ENCODE measurements at places on chromosomes 5 and 9. TPM values are rescaled to one million over a fixed set of nuclear protein-coding genes. Genes with fewer than 3 reads are reported as not detected.

The SYK gene
- total RNA-seq = 0.20 TPM

The PHF24 gene
- 0.11 TPM for total RNA-seq

The GDNF gene
- total RNA-seq = not detected

The HNRNPK gene
- 761 TPM for total RNA-seq

The VAV2 gene
- 5.4 TPM for total RNA-seq

The COL27A1 gene
- 8.4 TPM for total RNA-seq

The PCDHA9 gene
- total RNA-seq = not detected

The GLRA1 gene
- not detected for total RNA-seq

The PLAC8L1 gene
- total RNA-seq = 0.61 TPM

The ZBED3 gene
- 5.2 TPM for total RNA-seq

The ANKRD34B gene
- total RNA-seq = not detected

The PCDHB16 gene
- total RNA-seq = not detected

The BHMT2 gene
- not detected for total RNA-seq

The FOXD4 gene
- total RNA-seq = not detected

The ERBIN gene
- 35.1 TPM for total RNA-seq

The HSPB3 gene
- total RNA-seq = not detected

The GABRA6 gene
- not detected for total RNA-seq

The ANKRD31 gene
- total RNA-seq = 0.94 TPM

The RNF183 gene
- total RNA-seq = 0.27 TPM

The PSAT1 gene
- 174 TPM for total RNA-seq

The OSTF1 gene
- total RNA-seq = 55.3 TPM

The UQCRQ gene
- 566 TPM for total RNA-seq

The PRR16 gene
- total RNA-seq = not detected

The OBP2B gene
- total RNA-seq = not detected

The MARVELD2 gene
- total RNA-seq = 0.60 TPM

The LPAR1 gene
- total RNA-seq = not detected

The TSLP gene
- total RNA-seq = 1.0 TPM

The NSG2 gene
- not detected for total RNA-seq

The LRRC19 gene
- not detected for total RNA-seq

The FBN2 gene
- not detected for total RNA-seq

The CCDC192 gene
- not detected for total RNA-seq

The SLC6A7 gene
- total RNA-seq = not detected

The DIRAS2 gene
- total RNA-seq = not detected

The FOXD4L4 gene
- not detected for total RNA-seq

The IL7R gene
- 142 TPM for total RNA-seq

The FAM114A2 gene
- total RNA-seq = 25.6 TPM

The CD14 gene
- 0.41 TPM for total RNA-seq

The NOXA1 gene
- total RNA-seq = 0.72 TPM

The PCDHGC5 gene
- total RNA-seq = not detected

The ORM2 gene
- not detected for total RNA-seq

The ZNF483 gene
- 2.8 TPM for total RNA-seq

The SLC46A2 gene
- not detected for total RNA-seq

The FGF10 gene
- not detected for total RNA-seq

The DMRT3 gene
- total RNA-seq = not detected

The HRCT1 gene
- not detected for total RNA-seq

The AMBP gene
- not detected for total RNA-seq

The CER1 gene
- not detected for total RNA-seq

The GBGT1 gene
- 3.6 TPM for total RNA-seq

The WNK2 gene
- total RNA-seq = 2.8 TPM

The IL3 gene
- 0.98 TPM for total RNA-seq

The RPL7A gene
- 3,479 TPM for total RNA-seq

The SARDH gene
- 5.5 TPM for total RNA-seq

The REEP2 gene
- total RNA-seq = 2.9 TPM

Measured in activated CD8-positive, alpha-beta T cell treated with anti-CD3 and anti-CD28 coated beads for 36 hours (primary cell).